ENCODE measurements at places on chromosomes 12 and 14. TPM values are rescaled to one million over a fixed set of nuclear protein-coding genes. Genes with fewer than 3 reads are reported as not detected.
A peak's percentile ranks its signal among the peaks of the same experiment; 100 is the strongest.

IFT43 gene
- total RNA-seq, result 26.2 TPM

CFAP251 gene
- 6.0 TPM for total RNA-seq

SERPINA9 gene
- not detected for total RNA-seq

TPPP2 gene
- not detected for total RNA-seq

ANG gene
- total RNA-seq, result 6.2 TPM

TAS2R14 gene
- 3.0 TPM for total RNA-seq

JAG2 gene
- 139 TPM for total RNA-seq

IRF2BPL gene
- 23.3 TPM for total RNA-seq

GRIP1 gene
- 1.2 TPM for total RNA-seq

GRCh38 chr12:93441081-93441616 lies 598 bp downstream of the UBE2N start:
- DNase-seq, result peak; percentile 31

- DNase-seq, result no peak
Measured at GRCh38 chr14:102264775-102265174, 40.2 kb downstream of the MOK start.

DNA sequence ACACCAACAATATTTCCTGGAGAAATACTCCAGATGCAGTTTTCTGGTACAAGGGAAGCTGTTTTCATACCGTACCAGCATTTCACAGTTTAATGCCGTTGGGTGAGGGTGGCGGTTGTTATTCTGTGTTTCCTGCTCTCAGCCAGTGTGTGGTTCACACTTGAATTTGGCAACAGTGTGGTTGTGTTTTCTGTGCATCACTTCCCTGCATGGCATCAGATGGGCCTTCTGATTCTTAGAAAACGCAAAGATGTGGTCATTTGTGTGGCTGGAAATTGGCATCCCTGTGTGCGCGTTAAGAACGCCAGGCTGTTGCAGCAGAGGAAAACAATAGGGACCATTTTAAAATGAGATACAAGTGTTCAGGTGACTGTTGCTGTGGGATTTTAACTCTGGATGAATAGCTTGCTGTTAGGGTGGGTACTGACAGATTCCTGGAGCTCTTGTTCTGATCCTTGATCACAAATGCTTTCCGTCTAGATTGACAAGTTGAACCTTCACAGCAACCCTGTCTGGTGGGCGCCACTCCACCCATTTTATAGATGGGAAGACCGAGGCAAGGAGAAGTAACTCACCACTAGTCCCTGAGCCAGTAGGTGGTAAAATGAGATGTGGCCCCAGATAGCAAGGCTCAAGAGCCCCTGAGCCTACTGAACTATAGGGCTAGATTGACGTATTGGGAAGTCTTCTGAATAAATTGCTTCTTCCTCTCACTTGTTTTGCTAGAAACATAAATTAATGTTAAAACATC lies 231.2 kb downstream of the CHST11 start:
- no peak for DNase-seq

DNA sequence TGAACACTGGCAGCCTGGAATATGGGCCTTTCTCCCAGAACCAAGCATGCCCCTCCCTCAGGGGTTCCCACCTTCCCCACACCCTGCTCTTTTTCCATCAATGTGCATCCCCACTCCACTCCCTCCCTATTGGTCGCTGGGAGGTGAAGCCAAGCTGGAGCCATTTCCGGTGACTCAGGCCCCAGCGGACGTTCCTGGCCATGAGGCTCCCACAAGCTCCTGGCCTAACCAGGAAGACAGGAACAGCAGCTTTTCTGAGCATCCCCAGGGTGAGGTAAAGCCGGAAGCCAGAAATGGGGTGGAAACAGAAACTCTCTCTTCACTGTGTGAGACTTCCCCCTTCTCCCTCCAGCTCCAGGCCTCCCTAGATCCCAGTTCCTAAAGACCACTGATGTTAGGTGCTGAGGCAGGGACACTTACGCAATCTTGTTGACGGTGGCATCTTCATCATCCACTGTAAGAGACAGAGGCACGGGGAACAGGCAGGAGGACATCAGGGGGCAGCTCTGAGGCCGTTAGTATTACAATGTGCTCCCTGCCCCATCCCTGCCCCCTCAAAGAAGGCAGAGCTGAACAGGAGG lies 5.1 kb downstream of the LMBR1L start:
- DNase-seq, result peak; percentile 37

- DNase-seq, result no peak
Measured at GRCh38 chr14:51792809-51793208, 67.6 kb upstream of the GNG2 start.

DNA sequence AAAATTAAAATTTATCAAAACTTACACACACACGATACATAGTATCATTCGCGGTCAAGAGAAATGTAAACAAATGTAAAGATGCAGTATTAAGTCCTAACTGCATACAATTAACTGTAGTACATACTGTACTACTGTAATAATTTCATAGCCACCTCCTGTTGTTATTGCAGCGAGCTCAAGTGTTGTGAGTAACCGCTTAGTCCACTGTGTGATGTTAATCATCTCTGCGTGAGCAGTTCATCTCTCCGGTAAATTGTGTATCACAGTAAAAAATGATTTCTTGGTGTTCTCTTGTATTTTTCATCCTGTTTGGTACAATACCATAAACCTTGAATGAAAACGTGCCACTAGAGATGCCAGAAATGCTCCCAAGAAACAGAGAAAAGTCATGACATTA lies 6.5 kb downstream of the EPS8 start:
- no peak for DNase-seq

- DNase-seq, result no peak
Measured at GRCh38 chr12:58906917-58907316, 13.4 kb downstream of the LRIG3 start.

GRCh38 chr14:53541411-53541810 lies 388.3 kb upstream of the DDHD1 start:
- peak; percentile 47 for DNase-seq

- no peak for DNase-seq
Measured at GRCh38 chr14:57974896-57975295, 109.0 kb upstream of the SLC35F4 start.

GRCh38 chr12:96501908-96502307 lies 12.5 kb downstream of the CFAP54 start:
- no peak for DNase-seq

GRCh38 chr12:89765959-89766824 lies 57.6 kb upstream of the ATP2B1 start:
- no peak for DNase-seq

GRCh38 chr12:113049976-113050742 lies 6.4 kb upstream of the DTX1 start:
- no peak for DNase-seq

DNA sequence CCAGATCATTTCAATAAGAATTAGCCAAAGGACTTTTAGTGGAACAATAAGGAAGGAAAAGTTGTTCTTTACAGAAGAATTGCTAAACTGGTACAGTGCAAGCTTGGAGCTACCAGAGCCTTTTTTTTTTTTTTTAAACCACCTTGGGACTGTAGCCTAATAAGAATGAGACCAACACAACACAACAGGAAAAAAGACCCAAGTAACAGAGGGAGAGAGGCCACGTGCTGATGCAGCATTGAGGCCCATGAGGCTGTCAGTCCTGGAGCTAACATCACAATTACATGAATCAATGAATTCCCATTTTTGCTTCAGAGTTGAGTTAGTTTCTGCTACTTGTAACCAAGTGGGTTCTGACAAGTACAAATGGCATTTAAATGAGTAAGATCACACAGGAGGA lies 149.0 kb upstream of the EEA1 start:
- no peak for DNase-seq

GRCh38 chr14:104800771-104801519 lies at the start of gene ZBTB42:
TSS of gene ZBTB42 (plus strand) at chr14:104801101. CDS start at chr14:104801198, 97 bp downstream.
- DNase-seq, result peak; percentile 42

GRCh38 chr14:104752423-104752734 lies 568 bp upstream of the SIVA1 start:
- no peak for DNase-seq

DNA sequence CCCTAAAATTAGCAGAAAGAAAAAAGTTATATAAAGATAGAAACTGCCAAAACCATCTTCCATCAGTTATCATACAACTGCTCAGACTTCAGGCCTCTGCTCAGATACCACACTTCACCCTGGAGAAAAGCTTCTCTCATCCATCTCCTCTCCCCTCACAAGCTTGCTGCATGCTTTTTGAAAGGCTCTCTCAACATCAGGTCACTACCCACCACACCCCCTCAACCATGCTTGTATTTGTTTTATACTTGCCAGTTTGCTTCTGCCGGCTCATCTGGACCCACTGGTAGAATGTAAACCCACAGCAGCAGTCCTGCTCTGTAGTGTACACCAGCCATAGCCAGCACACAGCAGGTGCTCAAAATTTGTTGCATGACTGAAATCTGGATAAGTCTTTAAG lies 8.8 kb downstream of the PPP1CC start:
- DNase-seq, result no peak

- no peak for DNase-seq
Measured at GRCh38 chr12:50256761-50257160, 26.6 kb downstream of the LIMA1 start.

- no peak for DNase-seq
Measured at GRCh38 chr14:54931101-54931500, 28.5 kb upstream of the GCH1 start.

DNA sequence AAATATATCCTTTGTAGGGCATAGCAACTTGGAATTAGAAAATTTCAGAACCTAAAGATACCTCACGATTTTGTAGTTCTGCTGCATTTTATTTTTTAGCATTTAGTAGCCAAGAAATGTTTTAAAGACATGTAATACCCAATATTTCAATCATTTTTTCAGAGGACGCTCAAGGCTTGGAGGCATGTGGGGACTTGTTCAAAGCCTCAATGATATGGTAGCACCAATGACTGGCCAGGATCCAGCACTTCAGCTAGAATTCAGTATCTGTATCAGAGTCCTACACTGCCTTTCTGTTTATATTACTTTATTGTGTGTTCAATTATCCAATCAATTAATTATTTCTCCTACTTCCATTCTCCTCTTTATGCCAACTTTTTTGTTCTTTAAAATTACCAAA lies 154.8 kb upstream of the NEDD1 start:
- DNase-seq, result no peak

Measured in endothelial cell of umbilical vein (primary cell).